ENCODE measurements at places on chromosomes 16 and 17.

GRCh38 chr17:39969375-39969774 is 6.6 kb downstream of the GSDMA start:
- no peak for DNase-seq

- no peak for DNase-seq
Measured at GRCh38 chr16:68013440-68013839, 2.3 kb downstream of the DPEP2NB start.

- DNase-seq: no peak
Measured at GRCh38 chr17:81121841-81122733, 43.2 kb upstream of the PVALEF start.

- DNase-seq: no peak
Measured at GRCh38 chr17:28402224-28402630, 3.8 kb downstream of the SLC46A1 start.

- DNase-seq: no peak
Measured at GRCh38 chr16:64397945-64398508, 723.8 kb downstream of the CDH11 start.

GRCh38 chr16:14562691-14563491 is 67.2 kb downstream of the PARN start:
- DNase-seq: no peak

DNA sequence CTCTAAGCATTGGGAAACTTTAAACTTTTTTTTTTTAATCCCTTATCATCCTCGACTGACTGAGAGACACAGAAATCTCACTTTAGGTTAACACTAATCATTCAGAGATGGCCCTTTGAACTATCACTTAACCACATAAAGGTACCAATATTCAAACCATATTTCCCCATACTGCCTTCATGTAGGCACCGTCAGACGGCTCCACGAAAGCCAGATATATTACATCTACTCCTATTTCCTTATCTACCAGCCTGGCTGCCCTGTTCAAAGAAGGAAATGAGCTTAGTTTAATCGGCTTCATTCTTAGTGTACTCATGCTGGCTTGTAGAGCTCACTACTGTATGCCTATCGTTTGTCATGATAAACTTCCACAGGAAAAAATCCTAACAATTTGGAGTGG is 270.9 kb downstream of the CEP112 start:
- no peak for DNase-seq

- no peak for DNase-seq
Measured at GRCh38 chr17:38559051-38559879, 46.5 kb downstream of the SRCIN1 start.

GRCh38 chr17:9729735-9730420 is 61.5 kb downstream of the DHRS7C start:
- no peak for DNase-seq

GRCh38 chr17:77496401-77496801 is 355.6 kb downstream of the SEC14L1 start:
- DNase-seq: no peak

GRCh38 chr16:74304164-74304834 is 7.7 kb downstream of the PSMD7 start:
- no peak for DNase-seq

DNA sequence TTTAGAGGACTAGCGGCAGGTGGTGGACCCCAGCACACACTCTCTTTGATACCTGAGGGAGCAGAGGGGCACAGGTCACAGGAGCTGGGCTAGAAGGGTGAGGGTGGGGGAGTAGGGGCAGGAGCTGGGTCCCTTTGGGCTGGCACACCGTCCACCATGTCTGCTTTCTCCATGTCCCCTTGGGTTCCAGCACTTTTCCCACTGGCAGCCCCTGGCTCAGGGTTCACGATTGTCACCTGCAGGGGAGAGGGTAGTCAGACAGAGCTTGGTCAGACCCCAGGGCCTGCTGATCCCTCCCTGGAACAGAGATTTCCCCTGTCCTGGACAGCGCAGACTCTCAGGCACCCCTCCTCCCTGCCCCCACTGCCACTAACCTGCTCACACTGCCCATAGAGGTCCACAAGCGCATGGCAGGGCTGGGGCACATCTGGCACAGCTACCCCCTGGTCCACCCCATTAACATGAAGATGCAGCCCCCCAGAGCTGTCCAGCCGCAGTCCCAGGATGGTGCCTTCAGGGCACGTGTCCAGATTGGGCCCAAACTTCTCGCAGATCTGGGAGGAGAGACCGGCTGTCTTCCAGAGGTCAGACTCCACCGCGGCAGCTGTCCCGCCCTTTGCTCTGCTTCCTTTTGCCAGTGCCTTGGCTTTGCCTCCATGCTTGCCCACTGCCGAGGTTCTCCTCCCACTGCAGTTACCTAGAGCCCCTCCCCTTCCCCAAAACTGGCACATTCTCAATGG is 3.1 kb upstream of the GPS2 start:
- no peak for DNase-seq

- DNase-seq: no peak
Measured at GRCh38 chr17:76476736-76477135, 9.3 kb downstream of the AANAT start.

DNA sequence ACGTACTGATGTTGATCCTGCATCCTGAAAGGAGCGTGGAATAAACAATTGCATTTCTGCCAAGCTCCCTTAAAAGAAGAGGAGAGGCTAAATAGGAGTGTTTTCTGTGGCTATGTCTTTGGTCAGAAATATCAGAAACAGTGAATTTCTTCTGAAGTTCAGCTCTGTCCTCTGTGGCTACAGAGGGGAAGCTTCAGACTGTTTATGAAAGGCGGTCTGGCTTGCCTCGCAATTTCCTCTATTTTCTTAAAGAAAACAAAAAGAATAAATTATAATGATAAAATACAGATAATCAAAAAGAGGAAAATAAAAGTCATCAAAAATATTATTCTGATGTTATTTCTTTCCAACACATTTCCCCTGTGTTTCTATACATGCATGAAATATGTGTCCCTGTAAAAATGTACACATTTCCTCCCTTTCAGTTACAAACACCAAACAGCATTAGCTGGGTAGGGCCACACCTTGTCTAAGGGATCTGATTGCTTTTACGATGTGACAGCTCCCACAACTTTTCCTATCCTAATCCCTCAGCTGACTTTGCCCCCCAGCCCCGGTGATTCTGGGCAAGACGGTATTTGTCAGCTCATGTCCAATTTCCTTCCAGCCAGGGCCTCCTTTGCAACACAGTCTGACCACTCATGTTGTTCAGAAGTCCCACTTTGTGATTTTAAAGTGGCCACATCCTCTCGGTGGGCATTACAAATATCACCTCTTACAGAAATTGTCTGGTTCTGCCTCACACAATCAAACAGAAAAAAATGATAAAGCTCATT is 439.0 kb downstream of the HS3ST3B1 start:
- no peak for DNase-seq

DNA sequence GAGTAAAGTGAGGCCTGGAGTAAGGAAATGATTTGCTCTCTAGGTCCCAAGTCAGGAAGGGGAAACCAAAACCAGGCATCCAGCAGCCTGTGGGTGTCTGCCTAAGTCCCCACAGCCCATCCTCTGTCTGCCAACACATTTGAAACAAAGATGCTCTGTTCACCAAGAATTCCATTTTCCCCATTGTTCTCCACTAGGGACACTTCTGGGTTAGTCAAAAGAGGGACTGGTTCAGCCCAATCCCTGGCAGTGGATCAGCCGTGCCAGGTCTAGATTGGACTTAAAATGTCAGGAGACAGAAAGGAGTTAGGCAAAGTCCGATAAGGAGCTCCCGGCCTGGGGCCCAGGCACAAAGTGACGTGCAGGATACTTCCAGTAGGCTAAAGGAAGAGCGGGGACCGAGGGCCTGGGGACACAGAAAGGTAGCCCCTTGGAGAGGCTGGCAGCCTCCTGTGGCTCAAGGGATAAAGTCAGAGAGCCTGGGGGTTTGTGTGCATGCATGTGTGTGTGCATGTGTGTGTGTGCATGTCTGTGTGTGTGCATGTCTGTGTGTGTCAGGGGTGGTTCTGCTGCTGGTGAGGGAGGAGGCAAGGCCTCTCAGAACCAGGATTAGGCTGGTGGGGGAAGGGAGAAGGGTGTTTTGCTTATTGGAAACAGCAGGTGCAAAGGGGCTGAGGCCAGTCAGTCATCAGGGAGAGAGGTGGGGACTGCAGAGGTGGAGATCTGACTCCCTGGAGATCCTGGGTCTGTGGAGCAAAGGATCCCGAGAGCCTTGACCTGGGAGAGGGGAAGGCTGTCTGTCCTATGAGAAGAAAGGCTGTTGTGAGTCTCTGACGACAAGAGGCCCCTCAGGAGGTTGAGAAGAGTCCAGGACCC is 41.7 kb upstream of the IL34 start:
- no peak for DNase-seq

DNA sequence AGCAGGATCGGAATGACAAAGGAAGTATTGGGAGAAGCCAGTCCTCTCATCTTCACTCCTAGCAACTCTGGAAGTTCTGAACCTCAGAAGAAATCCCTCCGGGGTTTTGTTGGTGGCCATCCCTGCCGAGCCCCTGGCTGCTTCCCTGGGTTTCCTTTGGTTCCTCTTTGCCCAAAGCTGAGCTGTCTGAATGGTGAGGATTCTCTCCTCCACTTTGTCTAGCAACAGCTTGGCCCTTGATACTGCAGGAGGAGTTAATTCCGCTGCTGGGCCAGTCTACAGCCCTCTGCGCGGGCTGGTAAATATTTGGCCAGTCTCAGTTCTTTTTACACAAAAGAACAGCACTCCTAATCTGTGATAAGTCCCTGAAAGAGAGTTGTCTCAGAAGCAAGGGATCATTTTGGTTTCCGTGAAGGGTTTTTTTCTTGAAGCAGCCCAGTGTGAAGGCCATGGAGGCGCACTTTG is 170.9 kb downstream of the RAB11FIP4 start:
- no peak for DNase-seq

- no peak for DNase-seq
Measured at GRCh38 chr17:12744298-12744697, 45.0 kb upstream of the ARHGAP44 start.

DNA sequence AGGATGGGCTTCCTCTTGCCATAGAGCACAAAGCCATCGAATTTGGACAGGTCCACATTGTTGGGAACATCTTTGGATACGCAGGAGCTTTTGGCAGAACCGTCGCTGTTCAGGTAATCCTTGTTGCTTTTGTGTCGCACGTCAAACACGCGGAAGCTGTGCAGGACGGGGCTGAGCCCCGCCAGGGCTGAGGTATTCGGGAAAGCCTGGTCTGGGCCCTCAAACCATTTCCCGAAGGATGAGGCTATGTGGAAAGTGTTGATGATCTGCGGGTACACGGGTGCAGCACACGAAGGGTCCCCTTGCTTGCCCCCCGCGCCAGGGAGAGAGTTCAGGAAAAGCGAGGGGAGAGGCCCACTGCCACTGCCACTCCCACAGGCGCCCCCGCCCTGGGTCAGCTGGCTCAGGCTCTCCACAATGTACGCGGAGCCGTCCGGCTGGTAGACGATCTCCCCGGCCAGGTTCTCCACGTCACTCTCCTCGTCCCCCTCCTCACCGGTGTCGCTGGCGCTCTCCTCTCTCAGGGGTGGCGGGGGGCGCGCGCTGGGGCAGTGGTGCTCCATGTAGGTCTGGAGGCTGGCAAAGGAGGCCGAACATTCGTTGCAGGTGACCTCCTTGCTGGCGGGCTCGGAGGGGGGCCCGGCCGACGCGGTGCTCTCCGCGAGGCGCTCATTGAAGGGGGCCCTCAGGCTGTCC is 88.5 kb downstream of the ZFHX3 start:
- DNase-seq: no peak

GRCh38 chr16:60107437-60107836 is 1373.3 kb upstream of the GOT2 start:
- DNase-seq: no peak

- no peak for DNase-seq
Measured at GRCh38 chr17:6755281-6755680, 565 bp upstream of the XAF1 start.

DNA sequence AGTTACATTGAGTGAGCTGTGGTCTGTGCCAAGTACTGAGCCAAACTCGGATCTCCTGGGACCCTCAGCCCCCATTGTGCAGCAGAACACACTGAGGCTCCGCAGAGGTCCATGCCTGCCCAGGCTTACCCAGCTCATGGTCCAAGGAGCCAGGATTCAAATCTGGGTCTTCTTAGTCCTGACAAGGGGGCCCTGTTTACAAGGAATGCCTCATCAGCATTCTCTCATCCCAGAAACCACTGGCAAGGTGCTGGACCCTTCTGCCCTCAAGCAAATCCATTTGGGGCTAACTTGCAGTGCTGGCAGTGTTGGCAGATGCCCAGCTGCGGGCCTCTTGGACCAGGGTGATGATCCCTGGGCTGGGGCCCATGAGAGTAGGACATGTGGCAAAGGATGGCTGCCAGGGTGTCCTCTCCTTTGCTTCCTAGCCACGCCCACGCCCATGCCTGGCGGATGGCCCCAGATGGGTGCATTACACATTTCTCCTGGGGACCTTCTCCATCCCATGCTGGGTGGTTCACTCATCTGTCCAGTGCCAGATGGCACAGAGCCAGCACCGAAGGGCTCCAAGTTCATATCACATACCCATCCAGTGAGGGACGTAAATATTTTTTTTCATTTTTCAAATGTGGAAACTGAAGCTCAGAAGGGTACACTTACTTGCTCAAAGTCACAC is 117.7 kb downstream of the CMIP start:
- DNase-seq: no peak

- DNase-seq: no peak
Measured at GRCh38 chr16:51450909-51451308, 299.8 kb upstream of the SALL1 start.

- no peak for DNase-seq
Measured at GRCh38 chr17:17154981-17155380, 51.2 kb downstream of the PLD6 start.

- no peak for DNase-seq
Measured at GRCh38 chr16:15894571-15895374, 6.4 kb upstream of the CEP20 start.
